ENCODE measurements at places on chromosomes 1 and 21.
A peak's percentile ranks its signal among the peaks of the same experiment; 100 is the strongest.

- no peak for DNase-seq
Observed at GRCh38 chr1:212402666-212403321, 11.9 kb downstream of the PACC1 start.

GRCh38 chr1:212656730-212657129, 42.9 kb downstream of the BATF3 start:
- DNase-seq = no peak

DNA sequence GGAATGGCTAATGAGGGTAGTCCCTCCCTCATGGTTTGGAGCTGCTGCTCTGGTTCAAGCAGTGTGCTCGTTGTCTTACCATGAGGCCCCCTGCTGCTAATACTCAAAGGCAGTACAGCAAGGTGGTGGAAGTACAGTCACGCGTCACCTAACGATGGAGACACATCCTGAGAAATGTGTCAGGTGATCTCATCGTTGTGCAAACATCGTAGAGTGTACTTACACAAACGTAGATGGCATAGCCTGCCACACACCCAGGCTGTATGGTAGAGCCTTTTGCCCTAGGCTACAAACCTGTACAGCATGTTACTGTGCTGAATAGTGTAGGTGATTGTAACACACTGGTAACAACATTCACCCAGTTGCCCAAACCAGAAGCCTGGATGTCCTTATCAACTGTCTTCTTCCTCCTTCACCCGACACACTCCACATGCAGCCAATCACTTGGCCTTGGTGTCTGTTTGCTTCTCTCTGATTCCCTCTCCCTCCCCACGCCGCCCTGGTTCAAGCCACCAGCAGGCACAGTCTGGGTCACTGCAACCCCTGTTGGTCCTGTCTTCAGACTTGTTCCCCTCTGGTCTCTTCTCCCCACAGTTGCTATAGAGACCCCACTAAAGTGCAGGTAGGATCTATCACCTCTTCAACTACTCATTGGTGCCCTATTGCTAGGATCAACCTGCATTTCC, 6.0 kb upstream of the KCNA2 start:
- DNase-seq = no peak

DNA sequence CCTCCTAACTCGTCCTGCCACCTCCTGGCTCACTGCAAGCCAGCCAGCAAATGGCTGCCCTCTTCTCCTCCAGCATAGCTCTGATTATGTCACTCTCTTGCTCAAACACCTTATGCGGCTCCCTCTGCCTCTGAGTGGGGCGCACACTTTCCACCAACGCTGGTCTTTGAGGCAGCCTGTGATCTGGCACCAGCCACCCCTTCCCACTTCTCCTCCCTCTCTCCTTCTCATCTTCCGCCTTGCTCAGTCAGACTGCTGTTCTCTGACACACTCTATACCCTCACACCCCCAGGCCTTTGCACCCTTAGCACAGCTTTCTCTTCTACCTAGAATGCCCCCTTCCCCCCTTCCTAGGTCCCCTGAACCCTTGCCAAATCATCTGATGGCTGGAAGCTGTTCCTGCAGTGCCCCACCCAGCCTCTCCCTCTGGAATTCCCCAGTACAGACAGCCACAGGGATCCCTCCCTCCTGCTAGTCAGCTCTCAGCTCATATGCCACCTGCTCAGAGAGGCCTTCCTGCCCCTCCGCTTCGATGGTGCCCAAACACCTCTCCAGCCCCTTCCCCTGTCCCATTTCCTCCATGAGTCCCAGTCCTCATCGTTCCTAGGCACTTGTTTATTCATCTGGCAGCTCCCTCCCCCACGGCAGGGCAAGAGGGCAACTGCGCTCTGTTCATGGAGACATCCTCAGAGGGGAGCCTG, 21.7 kb upstream of the PEF1 start:
- DNase-seq = no peak

GRCh38 chr1:25548601-25549000, 5.2 kb downstream of the LDLRAP1 start:
- DNase-seq = no peak

DNA sequence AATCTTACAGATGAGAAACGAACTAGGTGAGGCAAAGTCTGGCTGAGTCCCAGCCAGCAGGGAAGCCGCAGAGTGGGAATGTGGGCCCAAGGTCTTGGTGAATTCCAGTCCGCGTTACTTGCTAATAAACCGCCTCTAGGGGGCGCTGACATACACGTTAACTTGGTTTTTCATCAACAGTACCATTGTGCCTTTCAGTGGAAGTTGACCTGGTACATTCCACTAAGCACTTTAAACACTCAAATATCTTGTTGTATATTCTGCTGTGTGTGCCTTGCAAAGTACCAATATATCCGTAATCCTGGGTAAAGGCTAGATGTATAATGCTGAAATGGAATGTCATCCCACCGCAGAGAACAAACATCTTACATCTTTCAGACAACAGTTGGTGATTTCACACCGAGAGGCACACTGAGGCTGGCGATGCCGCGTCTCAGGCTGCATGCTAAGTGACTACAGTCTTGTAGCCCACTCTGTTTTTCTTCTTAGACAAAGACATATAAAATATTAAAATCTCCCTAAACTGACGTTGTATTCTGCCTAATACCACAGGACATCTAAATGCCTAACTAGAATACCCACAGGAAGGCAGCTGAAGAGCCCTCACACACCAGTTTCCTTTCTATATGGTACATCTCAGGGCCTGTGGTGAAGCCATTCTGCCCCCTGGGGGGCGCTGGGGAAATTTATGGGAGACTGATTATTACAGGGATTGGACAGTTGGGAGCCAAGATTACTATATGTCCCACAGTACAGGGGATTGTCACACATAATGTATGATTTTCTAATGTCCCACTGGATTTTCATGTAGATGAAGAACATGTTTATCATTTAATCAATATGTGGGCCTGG, 49.2 kb upstream of the C1orf198 start:
- peak; percentile 17 for DNase-seq

DNA sequence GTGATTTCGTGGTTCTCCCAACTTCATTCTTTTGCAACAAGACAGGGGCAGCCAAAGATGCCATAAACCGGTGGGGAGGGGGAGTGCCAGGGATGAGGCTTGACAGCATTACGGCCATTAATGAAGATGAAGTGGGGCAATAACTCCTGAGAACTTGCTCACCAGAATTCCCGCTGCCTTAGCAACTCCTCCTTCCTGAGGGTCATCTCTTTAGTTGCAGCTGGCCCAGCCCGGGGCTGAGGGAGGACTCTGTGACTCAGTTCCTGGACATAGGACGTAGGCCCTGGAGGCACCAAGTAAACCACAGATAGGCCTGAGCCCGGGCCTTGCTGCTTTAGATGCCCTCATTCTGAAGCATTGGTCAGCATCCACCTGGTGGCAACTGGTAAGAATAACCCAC, 330.2 kb downstream of the RRAGC start:
- DNase-seq = no peak

- DNase-seq = no peak
Observed at GRCh38 chr1:93673163-93673829, 8.3 kb downstream of the BCAR3 start.

GRCh38 chr1:56873213-56873612, 18.6 kb downstream of the C8A start:
- no peak for DNase-seq

DNA sequence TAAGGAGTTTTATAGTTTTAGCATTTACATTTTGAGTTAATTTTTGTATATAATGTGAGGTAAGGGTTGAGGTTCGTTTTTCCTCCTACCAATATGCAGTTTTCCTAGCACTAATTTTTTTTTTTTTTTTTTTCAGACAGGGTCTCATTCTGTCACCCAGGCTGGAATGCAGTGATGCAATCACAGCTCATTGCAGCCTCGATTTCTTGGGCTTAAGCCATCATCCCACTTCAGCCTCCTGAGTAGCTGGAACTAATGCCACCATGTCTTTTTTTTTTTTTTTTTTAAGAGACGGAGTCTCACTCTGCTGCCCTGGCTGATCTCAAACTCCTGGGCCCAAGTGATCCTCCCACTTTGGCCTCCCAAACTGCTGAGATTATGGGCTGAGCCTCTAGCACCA, 2.5 kb upstream of the UBASH3A start:
- no peak for DNase-seq

DNA sequence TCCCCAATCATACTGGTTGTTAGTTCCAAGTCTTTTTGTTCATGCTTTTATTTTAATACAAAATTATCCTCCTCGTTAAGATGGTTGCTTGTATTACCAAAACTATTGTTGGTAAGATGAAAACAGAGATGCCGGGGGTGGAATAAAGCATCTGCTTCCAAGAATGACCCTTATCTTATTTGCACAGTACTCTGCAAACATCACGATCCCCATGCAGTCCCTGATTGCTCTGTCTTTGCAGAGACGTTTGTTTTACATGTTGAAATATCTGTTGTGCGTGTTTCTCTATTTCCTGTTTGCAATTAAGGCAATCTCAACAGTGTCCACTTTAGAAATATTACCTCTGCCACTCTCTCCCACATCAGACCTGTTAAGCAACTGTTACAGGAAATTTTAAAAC, 141.3 kb upstream of the NCAM2 start:
- DNase-seq = no peak

DNA sequence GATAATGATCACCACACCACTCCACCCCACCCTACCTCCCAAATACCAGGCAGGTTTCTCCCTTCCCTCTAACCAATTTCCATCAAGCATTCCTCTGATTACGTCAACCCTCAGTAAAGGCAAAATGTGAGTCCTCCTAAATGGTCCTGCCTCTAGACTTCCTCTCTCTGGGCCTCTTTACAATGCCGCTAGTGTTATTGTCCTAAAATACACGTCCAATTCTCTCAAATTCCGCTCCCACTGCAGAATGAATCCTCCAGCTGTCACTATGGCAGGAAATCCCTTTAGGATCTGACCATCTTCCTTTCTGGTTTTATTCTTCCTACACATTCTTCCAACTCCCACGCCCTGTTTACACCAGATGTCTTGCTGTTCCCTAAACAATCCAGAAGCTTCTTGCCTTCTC, 68.7 kb downstream of the DEGS1 start:
- DNase-seq = no peak

- DNase-seq = no peak
Observed at GRCh38 chr1:110523011-110523410, 4.0 kb upstream of the KCNA10 start.

- DNase-seq = no peak
Observed at GRCh38 chr1:114330451-114330983, 176.8 kb upstream of the SYT6 start.

DNA sequence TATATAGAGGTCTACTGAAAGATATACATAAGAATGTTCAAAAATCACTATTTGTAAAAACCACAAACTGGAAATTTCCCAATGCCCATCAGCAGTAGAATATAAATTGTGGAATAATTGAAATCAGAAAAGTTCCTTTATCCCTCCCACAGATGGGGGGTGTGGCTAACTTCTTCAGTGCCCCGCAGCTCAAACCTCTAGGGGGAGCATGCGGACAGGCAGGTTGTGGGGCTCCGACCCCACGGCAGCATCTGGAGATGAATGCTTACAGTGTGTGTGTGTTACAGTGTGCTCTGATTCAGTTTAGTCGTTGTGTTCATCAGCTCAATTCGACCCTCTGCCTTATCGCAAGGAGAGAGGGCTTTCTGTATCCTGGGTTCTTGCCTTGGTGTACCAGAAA, 262.1 kb upstream of the LRRC7 start:
- DNase-seq = no peak

- no peak for DNase-seq
Observed at GRCh38 chr1:67148516-67149178, 13.9 kb upstream of the C1orf141 start.

DNA sequence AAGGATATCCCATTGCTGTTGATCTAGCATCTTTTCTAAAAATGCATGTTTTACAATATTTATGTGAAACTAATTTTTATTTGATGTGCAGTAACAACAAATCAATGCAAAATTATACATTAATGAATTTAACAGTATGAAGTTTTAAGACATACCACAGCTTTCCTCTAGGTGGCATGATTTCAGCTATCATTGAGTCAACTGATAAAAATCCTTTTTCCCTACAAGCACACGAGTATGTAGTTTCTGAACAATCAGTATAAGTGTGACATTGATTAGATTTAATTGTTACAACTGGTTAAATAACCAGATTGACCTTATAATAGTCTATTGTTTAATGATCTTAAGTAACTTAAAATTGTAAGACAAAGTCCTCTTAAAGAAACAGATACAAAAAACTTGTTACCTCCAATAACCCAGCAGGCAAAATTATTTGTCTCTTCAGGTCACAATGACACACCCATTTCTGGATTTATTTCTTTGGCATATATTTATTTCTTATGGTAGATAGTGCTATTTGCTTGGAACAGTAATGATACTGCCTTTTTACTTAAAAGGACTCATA, 5.8 kb upstream of the TGFB2 start:
- DNase-seq = no peak

- DNase-seq = no peak
Observed at GRCh38 chr1:16075337-16076030, 2.0 kb upstream of the FAM131C start.

DNA sequence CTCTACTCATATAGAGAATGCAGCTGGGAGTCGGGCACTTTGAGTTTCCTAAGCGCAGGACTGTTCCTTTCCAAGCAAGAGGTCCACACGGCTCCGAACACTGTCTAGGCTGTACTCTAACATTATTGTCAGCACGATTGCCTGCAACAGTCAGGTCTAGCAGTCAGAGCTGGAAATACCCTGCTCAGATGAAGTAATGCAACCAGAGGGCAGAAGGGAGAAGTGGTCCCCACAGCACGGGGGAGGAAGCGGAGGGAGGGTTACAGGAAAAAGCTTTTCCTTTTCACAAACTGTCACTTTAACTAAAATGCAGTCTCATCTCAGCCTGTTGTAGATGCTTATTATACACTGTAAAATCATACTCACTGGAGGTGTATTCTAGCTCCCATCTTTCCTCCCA, 98.9 kb upstream of the SLC44A3 start:
- peak; percentile 21 for DNase-seq

- DNase-seq = peak; percentile 20
Observed at GRCh38 chr1:185439727-185440415, 122.8 kb upstream of the IVNS1ABP start.

DNA sequence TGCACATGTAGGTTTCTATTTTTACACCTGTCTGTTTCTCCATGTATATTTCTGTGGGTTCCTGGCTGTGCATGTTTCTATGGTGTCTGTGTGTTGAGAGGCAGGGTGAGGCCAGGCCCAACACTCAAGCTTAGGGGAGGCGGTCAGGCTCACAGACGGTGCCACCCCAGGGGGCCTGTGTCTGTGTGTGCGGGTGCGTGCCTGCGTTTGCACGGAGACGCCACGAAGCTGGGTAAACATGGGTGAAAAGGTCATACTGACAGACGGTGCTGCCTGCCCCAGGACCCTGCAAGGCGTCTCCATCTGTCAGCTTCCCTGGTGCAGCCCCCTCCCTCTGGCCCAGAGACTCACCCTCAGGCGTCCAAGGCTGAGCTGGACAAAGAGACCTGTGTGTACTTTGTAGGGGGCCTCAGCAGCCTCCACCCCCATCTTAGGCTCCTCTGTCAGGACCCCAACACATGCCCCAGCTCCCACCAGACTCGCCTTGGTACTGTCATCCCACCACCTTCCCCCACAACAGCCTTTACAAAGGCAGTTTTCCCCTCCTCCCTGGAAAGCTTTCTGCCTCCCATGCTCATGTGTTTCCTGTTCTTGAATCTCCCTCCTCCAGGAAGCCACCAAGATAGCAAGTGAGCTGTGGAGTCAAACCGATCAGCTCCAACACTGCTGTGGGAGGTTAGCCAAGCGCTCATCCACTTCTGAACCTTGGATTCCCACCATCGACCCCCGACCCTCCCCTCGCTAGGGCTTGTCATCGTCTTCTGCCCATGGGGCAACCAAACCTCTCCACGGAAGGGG, 34.1 kb downstream of the PTPRF start:
- no peak for DNase-seq

GRCh38 chr1:71755441-71755840, 526.9 kb downstream of the NEGR1 start:
- DNase-seq = no peak

Data from GM12878 (cell line).